ENCODE measurements at places on chromosomes 4 and X.

DNA sequence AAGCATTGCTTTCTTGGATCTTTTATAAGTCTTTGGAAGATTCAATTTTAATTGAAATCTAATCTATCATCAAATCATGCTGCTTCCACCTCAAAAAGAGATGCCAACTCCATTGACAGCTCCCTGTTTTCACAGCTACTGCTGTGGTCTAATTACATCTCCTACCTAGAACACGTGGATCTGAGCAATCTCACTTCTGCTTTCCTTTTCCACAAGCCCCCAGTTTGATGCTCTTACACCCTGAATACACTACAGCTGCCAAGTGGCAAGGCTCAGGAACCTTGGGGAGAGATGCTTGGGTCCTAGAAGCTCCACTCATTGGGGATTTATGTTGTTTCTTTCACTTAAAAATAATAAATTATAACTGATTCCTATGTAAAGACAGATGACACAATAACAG lies 172.0 kb downstream of the CFAP299 start:
- no peak for DNase-seq

DNA sequence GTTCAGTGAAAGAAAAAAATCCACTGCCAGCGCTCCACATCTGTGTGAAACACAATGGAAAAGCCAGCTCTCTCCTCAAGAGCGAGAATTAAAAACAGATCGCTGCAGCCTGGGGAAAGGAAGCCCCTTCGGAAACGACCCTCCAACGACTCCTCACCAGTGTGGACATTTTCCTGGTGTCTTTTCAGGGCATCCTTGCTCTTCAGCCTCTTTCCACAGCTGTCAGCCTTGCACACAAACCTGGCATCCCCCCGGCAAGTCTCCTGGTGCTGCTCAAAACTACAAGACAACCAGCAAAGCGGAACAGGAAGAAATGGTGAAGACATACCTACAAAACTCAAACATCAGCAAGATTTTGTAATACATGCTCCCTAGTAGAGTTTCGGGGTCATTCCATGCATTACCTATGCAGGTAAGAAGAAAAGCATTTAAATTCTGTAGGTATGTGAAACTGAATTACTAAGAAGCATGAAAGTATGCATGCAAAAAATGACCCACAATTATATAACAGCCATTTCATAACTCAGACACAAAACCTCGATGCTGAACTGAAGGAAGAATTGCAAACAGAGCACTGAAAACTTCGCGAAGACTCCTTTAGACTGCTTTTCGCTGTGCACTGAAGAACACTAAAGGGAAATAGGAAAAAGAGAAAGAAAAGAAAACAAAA lies 106.1 kb downstream of the PRDM5 start:
- no peak for DNase-seq

- DNase-seq: no peak
Observed at GRCh38 chr4:101259876-101260275, 87.5 kb downstream of the PPP3CA start.

DNA sequence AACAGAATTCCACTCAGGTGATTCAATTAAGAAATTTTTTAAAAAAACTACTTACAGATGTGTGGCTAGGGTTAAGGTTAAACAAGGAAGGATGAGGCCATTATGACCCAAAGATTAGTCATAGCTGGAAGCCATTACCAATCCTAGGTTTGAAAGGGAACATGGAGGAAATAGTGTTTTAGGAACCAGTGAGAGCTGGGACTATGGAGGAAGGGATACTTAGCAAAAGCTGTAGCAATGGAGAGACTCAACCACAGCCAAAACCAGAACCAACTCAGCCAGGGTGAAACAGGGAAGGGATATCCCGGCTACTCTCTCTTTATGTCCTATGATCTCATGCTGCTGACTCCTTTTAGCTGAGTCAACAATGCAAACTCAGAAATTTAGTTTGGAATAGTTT lies 148.6 kb upstream of the CNKSR2 start:
- no peak for DNase-seq

DNA sequence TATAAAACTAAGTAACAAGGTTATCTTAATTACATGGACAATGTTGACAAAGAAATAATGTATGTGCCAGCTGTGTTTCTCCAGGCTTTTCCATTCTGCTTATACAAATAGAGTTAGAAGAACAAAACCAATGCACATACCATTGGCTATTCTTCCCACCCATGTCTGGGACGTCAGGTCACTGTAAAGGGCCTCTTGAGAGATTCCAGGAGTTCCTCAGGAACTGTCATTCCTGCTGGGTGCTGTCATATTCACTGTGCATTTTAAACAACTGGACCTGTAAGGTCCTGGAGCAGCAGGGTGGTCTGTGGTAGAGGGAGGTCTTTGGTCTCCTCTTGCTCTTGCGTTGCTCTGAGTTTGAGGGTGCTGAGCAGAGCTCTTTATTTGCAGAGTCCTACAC lies 74.6 kb upstream of the AP1S2 start:
- no peak for DNase-seq

DNA sequence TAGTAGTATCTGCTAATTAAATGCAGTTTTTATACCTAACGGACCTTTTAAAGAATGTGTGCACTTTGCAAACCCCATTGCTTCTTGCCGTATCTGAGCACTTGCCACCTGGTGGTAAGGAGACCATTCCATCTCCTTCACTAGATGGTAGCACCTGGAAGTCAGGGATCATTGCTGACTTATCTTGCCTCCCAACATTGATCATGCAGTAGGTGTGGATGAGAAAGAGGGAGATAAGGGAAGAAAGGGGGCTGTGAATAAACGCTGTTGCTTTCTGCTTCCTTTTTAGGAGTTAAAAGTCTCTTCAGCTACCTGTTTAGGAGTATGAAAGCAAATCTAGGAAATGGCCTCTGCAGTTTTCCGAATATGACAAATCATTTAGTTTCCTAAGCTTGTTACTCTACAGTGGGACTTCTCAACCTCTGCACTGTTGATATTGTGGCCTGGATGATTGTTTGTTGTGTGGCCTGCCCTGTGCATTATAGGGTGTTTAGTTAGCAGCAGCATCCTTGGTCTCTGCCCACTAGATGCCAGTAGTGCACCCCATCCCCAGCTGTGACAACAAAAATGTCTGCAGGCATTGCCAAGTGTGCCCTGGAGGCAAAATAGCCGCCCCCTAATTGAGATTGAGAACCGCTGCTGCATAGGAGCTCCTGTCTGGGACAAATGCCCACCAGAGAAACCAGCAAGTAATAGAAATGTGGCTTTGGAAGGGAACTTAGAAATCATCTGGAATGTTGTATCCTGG lies 38.8 kb downstream of the GAB1 start:
- no peak for DNase-seq

- DNase-seq: no peak
Observed at GRCh38 chrX:135411893-135412292, 9.9 kb upstream of the SMIM10L2A start.

GRCh38 chrX:151687635-151688034 lies 7.6 kb upstream of the PRRG3 start:
- no peak for DNase-seq

GRCh38 chr4:128832243-128832625 lies 22.7 kb downstream of the JADE1 start:
- DNase-seq: no peak

DNA sequence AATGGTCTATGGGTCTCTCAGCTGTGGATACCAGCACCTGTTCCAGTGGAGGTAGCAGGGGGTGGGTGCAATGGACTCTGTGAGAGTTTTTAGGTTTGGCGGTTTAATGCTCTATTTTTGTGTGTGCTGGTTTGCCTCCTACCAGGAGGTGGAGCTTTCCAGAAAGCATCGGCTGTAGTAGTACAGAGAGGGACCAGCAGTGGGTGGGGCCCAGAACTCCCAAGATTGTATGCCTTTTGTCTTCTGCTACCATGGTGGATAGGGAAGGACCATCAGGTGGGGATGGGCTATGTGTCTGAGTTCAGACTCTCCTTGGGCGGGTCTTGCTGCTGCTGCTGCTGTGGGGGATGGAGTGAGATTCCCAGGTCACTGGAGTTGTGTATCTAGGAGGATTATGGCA lies 557.2 kb upstream of the GRID2 start:
- DNase-seq: no peak

DNA sequence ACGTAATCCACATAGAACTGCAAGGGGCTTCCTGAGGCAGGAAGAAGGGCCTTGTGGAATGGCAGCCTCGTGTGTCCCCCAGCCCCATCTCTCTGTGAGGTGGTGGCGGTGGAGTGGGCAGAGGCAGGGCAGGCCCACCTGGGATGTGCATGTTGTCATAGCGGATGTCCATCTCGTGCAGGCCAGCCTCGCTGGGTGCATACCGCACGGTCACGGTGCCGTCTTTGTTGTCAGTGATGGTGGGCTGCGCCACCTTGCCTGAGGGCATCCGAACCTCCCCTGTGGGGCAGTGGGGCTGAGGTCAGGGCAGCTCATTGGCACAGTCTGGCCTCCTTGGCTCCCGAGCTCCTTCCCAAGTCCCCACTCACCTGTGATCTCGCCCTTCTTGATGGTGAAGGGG lies 20.4 kb downstream of the FLNA start:
- no peak for DNase-seq

- no peak for DNase-seq
Observed at GRCh38 chrX:9940421-9940820, 26.7 kb upstream of the CLDN34 start.

DNA sequence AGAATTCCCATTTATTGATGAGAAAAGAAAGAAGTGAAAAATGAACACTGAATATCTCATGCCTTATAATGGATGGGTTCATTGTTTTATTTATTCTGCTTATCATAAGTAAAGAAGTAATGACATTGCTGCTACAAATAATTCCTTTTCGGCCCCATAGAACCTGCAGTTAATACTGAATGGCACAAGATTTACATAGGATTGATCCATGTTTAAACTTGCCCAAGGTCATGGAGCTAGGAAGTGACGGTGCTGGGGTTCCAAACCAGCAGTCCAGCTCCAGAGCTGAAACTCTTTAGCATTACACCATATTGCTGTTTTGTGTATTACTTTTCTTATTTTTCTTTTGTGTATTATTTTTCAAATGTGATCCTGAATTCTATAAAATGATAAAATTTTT lies 30.2 kb upstream of the PRSS48 start:
- no peak for DNase-seq

DNA sequence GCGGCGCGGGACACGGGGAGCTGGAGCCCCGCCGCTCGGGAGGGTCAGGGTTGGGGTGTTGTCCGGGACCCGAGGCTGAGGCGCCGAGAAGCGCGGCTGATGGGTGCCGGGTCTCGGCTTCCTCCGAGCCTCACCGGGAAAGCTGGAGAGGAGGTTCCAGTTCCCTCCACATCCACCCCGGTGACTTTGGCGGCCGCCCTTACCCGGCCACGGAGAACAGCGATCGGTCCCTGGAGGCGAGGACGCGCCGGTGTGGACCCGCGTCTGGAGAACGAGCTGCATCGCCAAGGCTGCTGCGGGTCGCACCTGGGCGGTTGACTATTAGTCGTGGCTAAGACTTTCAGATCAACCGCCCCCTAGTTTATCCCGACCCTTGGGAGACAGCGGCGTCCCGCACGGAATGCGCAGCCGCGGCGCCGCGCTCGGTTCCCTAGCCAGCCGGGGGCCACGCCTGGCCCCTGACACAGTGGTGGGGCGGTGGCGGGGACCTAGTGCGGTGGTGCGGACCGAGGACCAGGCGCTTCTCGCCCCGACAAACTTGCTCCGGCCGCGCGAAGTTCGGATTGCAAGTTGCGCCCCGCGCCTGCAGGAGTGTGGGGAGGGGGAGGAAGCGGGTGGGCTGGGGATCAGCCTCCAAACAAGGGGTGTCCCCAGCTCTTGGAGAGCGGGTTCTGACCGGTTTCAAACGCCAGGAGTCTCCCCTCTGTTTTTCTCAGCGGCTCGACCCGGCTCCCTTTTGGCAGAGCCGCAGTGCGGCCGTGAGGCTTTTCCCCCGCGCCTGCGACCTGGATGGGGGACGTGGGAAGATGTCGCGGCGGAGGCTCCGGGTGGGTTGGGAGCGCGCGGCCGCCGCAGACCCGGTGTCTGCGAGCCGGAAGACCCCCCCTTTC lies 568 bp downstream of the FHDC1 start:
- peak; percentile 48 for DNase-seq

DNA sequence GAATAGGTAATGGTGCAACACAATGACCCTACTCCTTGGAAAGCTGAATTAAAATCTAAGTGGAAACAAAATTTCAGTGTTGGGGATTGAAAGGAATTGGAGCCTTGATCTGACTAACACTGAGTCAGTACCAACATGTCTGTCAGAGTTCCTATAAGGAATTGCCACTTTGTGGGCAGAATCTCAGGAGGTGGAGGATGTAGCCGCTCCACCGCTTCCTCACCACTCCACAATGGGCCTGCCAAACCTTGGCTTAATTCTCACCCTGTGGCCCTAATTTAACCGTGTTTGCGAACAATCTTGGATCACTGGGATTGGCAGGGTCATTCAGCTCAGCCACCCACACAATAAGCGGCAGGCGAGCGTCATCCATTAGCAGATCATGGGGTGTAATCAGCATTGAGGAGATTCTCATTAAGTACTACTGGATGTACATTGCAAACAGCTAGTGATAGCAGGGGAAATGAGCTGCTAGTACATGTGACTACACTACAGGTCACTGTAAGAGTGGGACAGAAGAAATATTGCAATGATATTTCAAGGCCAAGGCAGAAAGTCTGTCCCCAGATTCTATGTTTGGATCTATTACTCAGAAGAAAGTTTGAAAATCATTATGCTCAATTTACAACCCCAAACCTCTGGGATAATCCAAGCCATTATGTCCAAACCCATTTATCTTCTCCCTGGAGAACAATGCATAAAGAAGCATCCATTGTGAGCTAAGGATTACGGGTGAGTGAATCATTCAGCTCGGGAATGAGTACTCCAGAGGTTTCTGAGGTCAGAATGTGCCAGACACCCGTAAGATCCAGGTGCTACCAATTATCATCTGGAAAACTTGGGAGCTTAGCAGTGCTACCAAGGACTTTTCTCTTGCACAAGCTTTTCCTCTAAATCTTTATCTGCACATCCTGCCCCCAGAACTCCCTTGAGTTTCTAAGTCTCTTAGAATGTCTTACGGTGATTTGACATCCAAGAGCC lies 5.8 kb downstream of the SRPX start:
- no peak for DNase-seq

GRCh38 chr4:37816006-37816405 lies 10.5 kb upstream of the PGM2 start:
- DNase-seq: no peak

All from ureter (tissue), 1 donor.